Epithelial cell of proximal tubule (primary cell): ENCODE measurements at places on chromosomes 2 and 18.

DNA sequence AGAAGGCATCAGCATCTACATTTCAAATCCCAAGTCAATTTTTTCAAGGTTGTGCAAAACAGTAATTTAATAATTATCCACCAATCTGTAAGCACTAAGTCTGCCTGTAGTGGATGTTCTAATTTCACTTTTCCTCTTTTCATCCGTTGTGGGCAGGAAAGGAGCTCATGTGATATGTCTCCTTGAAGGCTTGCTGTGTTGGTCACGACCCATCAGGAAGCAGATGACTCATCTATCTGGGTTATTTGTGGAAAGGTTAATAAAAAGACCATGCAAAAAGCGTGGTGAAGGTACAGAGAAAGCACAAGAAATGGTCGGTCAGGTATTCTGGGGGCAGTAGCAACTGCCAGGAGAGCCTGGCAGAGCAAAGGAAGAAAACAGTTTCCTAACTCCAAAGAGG lies 476.7 kb upstream of the RAB6C start:
- DNase-seq: no peak

DNA sequence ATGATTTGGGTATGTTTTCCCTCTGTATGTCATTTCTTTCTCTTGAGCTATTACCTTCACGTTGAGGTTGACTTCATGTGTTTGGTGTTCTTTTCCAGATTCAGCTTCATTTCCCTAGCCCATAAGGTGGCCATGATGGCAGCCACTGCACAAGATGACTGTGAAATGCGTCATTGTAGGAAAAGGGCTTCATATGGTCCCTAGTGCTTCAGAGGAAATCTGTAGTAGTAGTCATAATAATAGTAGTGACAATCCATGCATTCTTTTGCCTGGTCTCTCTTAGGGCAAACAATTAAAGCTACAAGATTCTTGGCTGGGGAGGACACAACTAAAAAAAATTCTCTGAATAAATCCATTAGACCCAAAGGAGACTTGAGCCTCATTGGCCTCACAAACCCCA lies 28.4 kb downstream of the AOX1 start:
- DNase-seq: no peak

GRCh38 chr2:5368263-5368662 lies 323.9 kb upstream of the SOX11 start:
- DNase-seq: no peak

- no peak for DNase-seq
Observed at GRCh38 chr2:9002637-9003365, 683 bp downstream of the MBOAT2 start.

DNA sequence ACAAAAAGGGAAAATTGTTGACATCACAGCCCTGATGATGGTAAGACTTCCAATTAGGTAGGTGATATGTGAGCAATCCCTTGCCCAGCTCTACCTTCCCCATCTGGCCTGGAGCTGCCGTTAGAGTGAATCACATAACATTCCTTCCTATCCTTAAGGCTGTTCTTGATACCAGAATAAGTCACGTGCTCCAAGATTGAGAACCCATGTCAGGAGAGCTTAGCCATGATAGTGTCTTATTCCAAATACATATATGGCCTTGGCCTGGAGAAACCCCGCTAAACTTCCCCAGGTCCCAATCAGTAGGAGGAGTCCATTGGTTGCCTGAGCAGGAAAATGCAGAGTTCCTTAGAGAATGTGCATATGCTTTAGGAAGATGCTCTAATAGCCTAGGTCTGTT lies 70.0 kb upstream of the ACVR2A start:
- DNase-seq: no peak

GRCh38 chr2:205913668-205914067 lies 172.3 kb downstream of the INO80D start:
- DNase-seq: no peak

DNA sequence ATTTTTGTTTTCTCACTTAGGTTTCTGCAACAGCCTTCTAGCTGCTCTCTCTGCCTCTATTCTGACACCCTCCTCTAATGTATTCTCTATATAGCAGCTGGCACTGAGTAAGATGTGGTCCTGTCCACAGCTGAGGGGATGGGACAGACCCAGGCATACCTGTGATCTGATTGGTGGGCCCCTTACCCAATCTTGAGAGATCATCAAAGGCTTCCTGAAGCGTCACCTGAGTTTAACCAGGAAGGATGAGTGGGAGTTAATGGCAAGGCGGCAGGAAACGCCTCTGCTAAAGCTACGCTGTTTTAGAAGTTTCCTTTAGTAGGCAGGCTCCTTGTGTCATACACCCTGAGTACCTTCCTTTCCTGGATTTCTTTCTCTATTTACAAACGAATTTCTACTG lies 5.7 kb upstream of the TET3 start:
- DNase-seq: no peak

- no peak for DNase-seq
Observed at GRCh38 chr2:89763581-89764485, 1072.4 kb downstream of the RPIA start.

- no peak for DNase-seq
Observed at GRCh38 chr18:26091047-26091630, 726 bp upstream of the SS18 start.

DNA sequence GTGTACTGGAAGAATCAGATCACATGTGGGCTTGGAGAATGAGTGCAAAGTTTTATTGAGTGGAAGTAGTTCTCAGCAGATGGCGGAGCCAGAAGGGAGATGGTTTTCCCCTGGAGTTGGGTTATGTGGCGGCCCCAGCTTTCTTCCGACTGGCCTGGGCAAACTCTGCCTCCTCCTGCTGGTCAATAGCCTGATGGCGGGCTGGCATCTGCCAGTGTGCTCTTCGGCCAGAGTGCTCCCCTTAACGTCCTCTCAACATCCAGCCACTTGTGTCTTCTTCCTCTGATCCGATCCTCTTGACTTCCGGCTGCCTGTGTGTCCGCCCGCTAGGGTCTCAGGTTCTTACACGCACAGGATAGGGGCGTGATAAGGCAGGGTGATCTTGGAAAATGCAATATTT lies 741.3 kb downstream of the RNF144A start:
- DNase-seq: no peak

DNA sequence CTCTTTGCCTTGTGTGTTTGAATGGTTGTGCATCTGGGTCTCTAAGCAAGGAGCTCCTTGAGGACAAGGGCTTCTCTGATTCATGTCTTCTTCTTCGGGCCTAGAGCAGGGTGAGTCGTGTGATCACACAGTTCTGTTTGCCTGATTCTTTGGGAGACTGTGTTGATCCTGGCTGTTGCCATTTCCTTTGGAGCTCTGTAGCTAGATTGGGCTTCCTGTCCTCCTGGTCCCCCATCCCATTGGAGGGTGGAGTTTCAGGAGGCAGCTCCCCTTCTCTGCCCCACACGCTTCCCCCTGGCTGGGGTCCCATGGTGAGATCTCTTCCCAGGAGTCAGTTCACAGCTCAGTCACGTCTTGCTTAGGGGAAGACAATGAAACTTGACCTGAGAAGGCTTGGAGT lies 92.8 kb downstream of the TRIB2 start:
- no peak for DNase-seq

- no peak for DNase-seq
Observed at GRCh38 chr2:118747066-118747465, 100.4 kb downstream of the EN1 start.

GRCh38 chr18:31792580-31792911 lies 31.9 kb upstream of the SLC25A52 start:
- DNase-seq: no peak

DNA sequence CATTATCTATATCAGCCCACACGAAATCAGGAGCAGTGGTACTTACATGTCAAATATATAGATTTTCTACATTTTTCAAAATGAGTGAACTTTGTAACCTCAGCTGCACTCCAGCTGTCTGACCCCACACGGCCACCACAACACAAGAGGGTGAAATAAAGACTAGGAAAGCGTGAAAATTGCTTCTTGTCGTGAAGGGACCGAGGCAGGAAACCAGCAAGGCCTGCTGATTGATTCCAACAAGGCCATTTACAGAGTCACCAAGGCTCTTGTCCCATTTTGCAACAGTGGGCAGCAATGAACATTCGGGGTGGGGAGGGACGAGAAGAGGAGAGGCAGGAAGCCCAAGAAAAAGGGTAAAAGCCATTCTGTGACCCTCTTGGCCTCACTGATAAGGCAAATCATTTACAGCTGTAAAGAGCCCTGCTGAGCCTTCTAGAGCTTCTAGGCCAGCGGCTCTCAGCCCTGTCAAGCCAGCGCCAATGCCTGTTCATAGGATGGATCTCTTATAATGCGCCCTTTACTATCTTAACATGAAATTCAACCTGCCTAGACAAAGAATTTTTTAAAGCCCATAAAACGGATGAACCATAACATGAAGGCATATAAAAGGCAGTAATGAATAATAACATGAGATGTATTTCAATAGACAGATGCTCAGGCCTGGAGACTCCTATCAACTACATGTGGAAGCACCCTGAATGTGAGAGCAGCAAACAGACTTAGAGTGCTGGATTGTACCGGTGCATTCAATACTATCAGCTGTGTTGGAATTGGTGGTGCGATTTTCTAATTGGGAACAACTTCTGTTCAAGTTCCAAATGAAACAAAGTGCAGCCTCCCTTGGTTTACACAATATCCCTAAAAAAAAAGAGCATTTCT lies 269.0 kb downstream of the CDCA7 start:
- DNase-seq: no peak

- no peak for DNase-seq
Observed at GRCh38 chr2:25373269-25373981, 31.7 kb upstream of the DNMT3A start.

DNA sequence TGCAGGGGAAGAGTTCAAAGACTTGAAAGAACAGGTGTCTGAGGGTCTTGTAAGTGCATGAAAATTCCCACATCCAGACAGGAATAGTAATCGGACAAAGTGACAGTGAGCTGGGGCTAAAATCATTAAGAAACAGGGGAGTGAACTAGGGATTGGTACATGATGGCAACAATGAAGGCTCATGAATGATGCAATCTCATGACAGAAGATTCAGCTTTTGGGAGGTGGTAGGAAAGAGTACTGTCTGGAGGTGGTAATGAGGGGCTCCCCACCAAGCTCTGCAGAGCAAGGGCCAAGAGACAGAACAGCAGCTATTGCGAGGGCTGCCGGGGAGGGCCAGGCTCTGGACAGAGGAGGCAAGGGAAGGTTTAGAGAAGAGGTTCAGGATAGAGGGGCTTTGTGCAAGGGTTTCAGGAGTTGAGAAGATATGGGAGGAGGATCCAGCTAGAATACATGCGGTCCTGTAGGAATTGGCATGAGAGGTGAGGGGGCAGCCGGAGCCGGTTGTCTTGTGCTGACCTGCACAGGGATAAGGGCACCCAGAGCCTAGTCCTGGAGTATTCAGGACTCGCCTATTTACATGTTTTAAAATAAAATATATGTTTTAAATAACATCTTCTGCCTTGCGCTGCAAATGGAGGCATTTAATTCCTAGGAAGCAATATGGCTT lies 31.4 kb downstream of the MAP3K20 start:
- DNase-seq: no peak

DNA sequence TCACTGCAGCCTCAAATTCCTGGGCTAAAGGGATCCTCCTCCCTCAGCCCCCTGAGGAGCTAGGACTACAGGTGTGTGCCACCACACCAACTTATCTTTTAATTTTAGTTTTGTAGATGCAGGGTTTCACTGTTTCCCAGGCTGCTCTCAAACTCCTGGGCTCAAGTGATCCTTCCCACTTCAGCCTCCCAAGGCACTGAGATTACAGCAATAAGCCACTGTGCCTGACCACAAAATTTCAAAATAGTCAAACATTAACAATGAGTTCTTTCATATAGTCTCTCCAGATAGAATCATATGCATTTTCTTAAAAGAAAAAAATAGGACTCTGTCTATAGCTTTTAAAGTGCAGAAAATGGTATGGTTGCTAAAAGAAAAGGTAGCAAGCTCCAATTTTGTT lies 24.9 kb upstream of the PID1 start:
- DNase-seq: no peak

DNA sequence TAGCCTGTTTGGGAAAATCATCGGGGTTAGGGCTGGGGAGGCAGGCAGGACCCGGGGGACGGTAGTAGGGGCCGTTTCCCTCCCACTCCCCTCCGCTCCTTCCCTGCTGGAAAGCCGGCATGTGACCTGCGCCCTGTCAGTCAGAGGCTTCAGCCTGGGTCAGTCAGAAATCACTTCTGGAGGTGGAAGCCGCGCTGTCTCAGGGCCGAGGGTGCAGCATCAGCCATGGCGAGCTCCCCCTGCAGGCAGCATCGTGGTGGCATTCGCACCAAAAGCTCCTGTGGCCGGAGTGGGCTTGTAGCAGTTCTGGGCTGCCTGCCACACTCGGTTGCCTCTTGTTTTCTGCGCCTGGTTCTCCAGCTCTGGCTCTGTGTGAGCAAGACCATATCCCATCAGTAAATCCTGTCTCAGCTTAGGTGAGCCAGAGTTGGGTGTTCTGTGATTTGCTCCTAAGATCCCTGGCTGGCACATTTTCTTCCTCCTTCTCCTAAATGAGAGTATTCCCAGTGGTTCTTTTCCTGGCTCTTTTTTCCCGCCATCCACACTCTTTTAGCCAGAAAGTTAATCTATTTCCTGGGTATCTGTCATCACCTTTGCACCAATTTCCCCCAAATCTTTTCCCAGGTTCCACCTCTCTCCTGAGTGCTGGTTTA lies 123.9 kb upstream of the CD302 start:
- no peak for DNase-seq

GRCh38 chr2:69020496-69021426 lies 7.8 kb downstream of the ANTXR1 start:
- no peak for DNase-seq

DNA sequence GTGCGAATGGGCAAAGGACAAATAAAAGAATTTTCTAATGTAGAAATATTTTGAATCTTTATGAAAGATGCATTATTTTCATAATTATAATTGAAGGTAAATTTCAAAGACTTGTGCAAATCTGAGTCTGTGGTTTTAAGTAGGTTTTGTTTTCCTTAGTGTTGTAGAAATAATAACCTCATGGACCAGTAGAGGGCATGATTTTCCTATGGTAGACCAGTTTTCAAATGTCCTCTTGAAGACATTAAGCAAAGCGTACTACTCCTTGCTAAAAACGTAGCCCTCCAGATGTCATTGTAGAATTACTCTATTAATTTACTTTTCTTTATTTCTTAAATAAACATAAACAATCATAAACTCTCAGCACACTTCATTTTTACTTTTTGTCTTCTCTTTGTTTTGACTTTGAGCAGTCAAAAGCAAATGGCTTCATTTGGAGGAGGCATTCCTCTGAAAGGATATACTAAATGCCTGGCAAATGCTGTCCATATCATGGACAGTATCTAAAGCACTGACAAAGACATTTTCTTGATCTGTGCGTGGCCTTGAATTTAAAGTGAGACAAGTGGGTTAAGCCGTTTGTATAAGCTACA lies 85.8 kb upstream of the FAM237A start:
- DNase-seq: peak; percentile 7

GRCh38 chr18:78073275-78073674 lies 823.6 kb downstream of the GALR1 start:
- DNase-seq: no peak
